ENCODE measurements at places on chromosomes 7 and 10. TPM values are rescaled to one million over a fixed set of nuclear protein-coding genes. Genes with fewer than 3 reads are reported as not detected.

Gene UTF1
- total RNA-seq: not detected

Gene ZNF804B
- total RNA-seq: not detected

Gene STAM
- 16.6 TPM for total RNA-seq

Gene ARHGEF5
- total RNA-seq: 17.6 TPM

Gene ZNF22
- 19.5 TPM for total RNA-seq

Gene FXYD4
- total RNA-seq: not detected

Gene PLXNA4
- total RNA-seq: 0.02 TPM

Gene RAMP3
- not detected for total RNA-seq

Gene PTN
- not detected for total RNA-seq

Data from activated naive CD4-positive, alpha-beta T cell treated with anti-CD3 and anti-CD28 coated beads for 36 hours (primary cell).